Transverse colon (tissue), 4 donors: ENCODE measurements at places on chromosomes 11 and 22. TPM values are rescaled to one million over a fixed set of nuclear protein-coding genes. Genes with fewer than 3 reads are reported as not detected.

- no peak for DNase-seq
Measured at GRCh38 chr11:123742031-123742723, 717 bp upstream of the ZNF202 start.

Gene SPDYC
- not detected for total RNA-seq

Gene RFPL1
- total RNA-seq = not detected

Gene OR52I1
- total RNA-seq = not detected

Gene MS4A12
- total RNA-seq = 628 TPM

Gene PGA4
- total RNA-seq = 1.6 TPM

GRCh38 chr11:106644824-106645223 lies 373.5 kb downstream of the GUCY1A2 start:
- DNase-seq = no peak

Gene ZNF202
- total RNA-seq = 7.8 TPM

Gene PIWIL4
- total RNA-seq = 8.3 TPM

Gene ABCC8
- 3.2 TPM for total RNA-seq

DNA sequence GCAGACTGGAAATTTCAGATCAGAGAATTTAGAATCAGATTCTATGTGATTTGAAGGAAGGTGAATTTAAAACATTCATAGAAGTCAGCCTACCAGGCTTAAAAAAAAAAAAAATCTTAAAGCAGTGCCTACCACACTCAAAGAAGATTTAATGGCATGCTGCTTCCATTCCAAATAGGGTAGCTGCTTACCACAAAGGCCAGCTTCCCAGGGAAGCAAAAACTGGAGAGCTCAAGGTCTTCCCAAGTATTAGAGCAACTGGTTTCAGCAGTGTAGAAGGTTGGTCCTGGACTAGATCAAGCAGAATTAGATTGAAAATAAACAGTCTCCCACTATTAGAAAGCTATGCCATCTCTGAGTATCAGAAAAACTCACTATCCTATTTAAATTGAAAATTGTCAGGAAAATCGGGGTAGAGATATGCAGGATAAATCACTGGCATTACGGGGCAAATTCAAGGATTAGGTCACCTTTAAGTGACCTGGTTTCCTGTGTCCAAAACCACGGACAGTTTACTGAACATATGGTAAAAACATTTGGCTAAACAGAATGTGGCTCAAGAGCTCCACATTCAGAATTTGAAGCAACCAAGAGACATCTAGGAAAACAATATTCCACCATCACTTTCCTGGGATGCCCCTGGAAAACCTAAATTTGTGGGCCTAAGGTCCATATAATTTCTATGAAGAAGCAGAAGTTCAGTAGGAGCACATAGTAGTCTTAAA lies 1.3 kb downstream of the C11orf42 start:
- DNase-seq = no peak
